ENCODE measurements at places on chromosomes 1 and 21. TPM values are rescaled to one million over a fixed set of nuclear protein-coding genes. Genes with fewer than 3 reads are reported as not detected.

TEX38 gene
- total RNA-seq = 0.18 TPM

DNA sequence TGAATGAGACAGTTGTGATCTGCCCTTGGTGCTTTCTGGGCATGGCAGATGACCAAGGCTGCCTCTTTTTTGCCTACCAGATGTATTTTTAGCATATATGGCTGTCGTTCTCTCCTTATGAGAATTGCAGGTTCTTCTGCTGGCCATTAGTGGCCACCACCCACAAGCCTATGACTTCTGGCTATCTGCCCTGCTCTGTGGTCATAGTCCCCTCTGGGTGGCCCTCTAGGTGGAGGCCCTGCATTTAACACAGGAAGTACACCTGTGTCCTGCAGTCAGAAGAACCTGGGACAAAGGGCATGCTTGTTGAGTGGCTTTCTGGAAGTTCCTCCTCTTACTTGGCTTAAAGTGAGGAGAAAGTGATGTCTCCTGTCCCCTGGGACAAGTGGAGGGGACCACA is 6.5 kb downstream of the FCAMR start:
- H3K27me3 ChIP-seq = no peaks in the 10 kb centered on the region
- peaks cover 36% of the 10 kb centered on the region for H3K4me1 ChIP-seq
- H3K36me3 ChIP-seq = no peaks in the 10 kb centered on the region
- H3K27ac ChIP-seq = no peak overlapping the region

DNA sequence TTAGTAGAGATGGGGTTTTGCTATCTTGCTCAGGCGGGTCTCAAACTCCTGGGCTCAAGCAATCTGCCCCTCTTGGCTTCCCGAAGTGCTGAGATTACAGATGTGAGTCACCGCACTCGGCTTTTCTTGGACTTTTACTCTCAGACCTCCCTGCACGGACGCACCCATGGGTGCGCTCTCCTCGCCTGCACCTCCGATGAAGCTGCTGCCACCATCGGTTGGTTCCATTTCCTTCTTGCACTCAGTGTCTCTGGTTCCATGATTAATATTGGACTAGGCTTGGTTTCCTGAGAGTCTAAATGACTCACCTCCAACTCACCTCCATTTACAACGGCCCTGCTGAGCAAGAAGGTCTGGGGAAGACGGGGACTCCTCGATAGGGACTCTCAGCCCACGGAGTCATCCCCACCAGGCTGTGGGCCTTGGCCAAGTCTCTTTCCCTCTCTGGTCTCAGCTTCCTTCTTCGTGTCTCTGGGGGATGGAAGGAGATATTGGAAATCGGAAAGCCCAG is 6.7 kb upstream of the TNFRSF8 start:
- H3K4me1 ChIP-seq = peaks cover 82% of the 10 kb centered on the region
- DNase-seq = peak; percentile 63
- H3K27me3 ChIP-seq = peaks cover 10% of the 10 kb centered on the region
- peaks cover 2% of the 10 kb centered on the region for H3K36me3 ChIP-seq
- no peak overlapping the region for H3K4me3 ChIP-seq

GNL2 gene
- total RNA-seq = 98.8 TPM

S100A16 gene
- not detected for total RNA-seq

- H3K27ac ChIP-seq = no peak overlapping the region
- no peaks in the 10 kb centered on the region for H3K36me3 ChIP-seq
- no peak for DNase-seq
- no peaks in the 10 kb centered on the region for H3K27me3 ChIP-seq
These were observed 222.7 kb downstream of the PTPRU start for GRCh38 chr1:29458737-29459619.

- no peak for DNase-seq
- H3K27ac ChIP-seq = no peak overlapping the region
- no peak overlapping the region for H3K4me3 ChIP-seq
- H3K4me1 ChIP-seq = peaks cover 6% of the 10 kb centered on the region
These were observed 122.7 kb downstream of the SIK1 start for GRCh38 chr21:43304206-43304605.

GRCh38 chr1:242185731-242186130 is 186.8 kb upstream of the MAP1LC3C start:
- no peak for DNase-seq
- no peaks in the 10 kb centered on the region for H3K4me1 ChIP-seq
- peaks cover 4% of the 10 kb centered on the region for H3K27me3 ChIP-seq
- no peak overlapping the region for H3K27ac ChIP-seq

ACKR1 gene
- not detected for total RNA-seq

Measured in activated CD4-positive, alpha-beta T cell treated with anti-CD3 and anti-CD28 coated beads for 36 hours (primary cell).